ENCODE measurements at places on chromosomes 2 and 18.

DNA sequence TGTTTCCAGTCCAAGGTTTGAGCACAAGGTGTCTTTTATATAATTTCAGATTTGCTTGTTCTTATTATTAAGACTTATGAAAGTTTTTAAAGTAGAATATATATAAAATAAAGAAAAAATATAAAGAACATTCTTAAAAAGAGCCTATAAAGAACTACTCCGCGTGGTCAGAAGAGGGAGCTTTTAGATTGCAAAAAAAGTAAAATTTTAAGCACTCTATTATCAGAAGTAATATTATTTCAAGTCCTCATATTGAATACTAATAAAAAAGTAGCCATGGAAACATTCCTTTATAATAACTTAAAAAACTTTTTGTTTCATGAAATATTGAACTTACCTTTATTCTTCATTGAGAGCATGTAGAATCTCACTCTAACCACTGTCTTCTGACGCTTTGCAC, 51.4 kb downstream of the LINC00305 start:
- DNase-seq: no peak

- DNase-seq: no peak
Observed at GRCh38 chr2:72538486-72538885, 287.3 kb downstream of the EXOC6B start.

- no peak for DNase-seq
Observed at GRCh38 chr2:86017901-86018896, 87.5 kb downstream of the POLR1A start.

- no peak for DNase-seq
Observed at GRCh38 chr2:174066871-174067270, 101.7 kb upstream of the SP3 start.

GRCh38 chr2:127365211-127365643, 22.5 kb downstream of the MAP3K2 start:
- no peak for DNase-seq

DNA sequence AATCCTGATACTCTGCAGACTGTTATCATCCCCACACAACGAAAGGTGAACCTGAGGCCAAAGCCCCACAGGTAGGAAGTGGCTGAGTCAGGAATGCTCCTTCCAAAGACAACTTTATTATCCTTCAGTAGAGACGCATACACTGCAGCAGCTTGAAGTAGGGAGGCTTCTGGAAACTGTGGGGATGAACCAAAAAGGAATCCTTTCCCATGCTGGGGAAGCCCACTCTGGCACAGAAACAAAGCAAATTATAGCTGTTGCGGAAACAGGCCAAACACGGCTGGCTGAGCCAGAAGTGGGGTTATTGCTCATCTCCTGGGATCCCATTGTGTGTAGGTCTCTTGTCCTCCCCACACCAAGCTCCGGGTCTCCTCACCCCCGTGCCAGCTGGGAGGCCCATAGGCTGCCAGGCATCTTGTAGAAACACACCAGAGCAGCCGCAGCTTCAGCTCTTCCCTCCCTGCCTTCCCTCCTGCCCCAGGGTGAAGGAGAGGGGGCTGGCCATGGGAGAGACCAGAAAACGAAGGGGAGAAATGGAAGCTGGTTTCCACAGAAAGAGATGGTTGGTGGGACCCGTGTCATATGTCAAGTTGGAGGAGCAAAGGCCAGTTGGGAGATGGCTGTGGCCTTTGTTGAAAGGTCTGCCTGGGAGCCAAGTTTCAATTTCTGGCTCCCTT, 176.9 kb upstream of the NABP1 start:
- DNase-seq: no peak

DNA sequence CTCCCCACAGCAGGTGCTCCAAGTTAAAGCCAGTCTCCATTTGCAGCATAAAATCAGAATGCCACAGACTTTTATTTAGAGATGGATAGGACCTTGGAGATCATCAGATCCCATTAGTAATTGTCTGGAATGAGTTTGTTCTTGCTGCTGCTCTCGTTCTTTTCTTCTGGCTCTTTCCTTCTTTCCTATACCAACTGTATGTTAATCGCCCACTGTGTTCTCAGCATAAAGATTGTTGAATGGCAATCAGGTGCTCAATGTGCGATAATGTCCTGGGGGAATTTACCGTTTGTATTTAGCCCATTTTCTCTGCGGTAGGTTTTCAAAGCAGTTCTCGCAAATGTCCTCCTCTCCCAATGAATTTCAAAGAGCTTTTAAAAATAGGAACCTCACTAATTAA, 3.3 kb downstream of the GPR39 start:
- DNase-seq: no peak

- no peak for DNase-seq
Observed at GRCh38 chr2:229164545-229165249, 106.4 kb downstream of the PID1 start.

DNA sequence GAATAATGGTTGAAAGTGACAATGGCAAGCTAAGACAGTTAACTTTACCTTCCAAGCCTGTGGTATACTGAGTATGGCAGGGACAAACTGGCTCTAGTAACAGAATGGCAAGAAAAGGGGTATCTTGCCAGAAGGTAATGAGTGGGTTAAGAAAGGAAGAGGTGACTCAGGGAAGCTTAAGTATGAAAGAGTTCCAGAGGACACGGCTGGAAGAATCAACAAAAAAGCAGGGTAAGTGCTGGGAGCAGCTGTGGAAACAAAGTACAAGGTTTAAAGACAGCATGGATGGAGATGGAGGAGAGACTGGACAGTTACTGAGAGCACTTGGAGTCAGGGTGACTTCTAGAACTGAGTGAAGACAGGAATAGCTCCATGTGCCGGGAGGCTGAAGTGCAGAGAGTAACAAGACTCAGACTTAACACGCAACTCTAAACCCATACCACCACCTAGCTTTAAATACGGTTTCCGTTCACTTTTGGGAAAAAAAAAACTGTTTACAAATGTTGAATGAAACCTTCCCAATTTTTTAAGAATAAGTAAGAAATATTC, 69.0 kb downstream of the REV1 start:
- no peak for DNase-seq

DNA sequence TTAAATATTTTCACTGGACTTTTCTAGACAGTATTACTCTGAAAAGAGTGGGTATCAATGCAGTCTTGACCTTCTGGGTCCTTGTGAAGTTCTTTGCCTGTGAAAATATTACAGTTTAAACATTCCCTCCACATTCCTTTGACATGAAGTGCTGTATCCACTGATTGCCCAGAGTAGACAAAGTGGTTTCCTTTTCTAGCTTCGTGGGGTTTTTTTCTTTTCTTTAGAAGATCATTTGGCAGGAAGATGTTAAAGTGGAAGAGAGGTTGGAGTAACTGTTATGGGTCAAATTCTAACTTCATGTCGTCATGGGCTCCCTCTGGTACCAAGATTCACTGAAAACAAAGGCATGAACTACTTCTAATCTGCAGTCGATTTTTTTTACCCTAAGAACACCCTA, 496.9 kb downstream of the EPHA4 start:
- no peak for DNase-seq

- DNase-seq: no peak
Observed at GRCh38 chr2:15750433-15750814, 158.8 kb downstream of the DDX1 start.

GRCh38 chr2:30341500-30342267, 105.4 kb upstream of the LCLAT1 start:
- no peak for DNase-seq

DNA sequence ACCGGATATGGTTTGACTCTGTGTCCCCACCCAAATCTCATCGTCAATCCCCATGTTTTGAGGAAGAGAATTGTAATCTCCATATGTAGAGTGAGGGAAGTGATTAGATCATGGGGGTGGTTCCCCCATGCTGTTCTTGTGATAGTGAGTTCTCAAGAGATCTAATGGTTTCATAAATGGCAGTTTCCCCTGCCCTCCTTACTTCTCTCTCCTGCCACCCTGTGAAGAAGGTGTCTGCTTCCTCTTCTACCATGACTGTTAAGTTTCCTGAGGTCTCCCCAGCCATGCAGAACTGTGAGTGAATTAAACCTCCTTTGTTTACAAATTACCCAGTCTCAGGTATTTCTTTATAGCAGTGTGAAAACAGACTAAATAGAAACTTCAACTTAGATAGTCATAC, 69.5 kb downstream of the SESTD1 start:
- DNase-seq: no peak

DNA sequence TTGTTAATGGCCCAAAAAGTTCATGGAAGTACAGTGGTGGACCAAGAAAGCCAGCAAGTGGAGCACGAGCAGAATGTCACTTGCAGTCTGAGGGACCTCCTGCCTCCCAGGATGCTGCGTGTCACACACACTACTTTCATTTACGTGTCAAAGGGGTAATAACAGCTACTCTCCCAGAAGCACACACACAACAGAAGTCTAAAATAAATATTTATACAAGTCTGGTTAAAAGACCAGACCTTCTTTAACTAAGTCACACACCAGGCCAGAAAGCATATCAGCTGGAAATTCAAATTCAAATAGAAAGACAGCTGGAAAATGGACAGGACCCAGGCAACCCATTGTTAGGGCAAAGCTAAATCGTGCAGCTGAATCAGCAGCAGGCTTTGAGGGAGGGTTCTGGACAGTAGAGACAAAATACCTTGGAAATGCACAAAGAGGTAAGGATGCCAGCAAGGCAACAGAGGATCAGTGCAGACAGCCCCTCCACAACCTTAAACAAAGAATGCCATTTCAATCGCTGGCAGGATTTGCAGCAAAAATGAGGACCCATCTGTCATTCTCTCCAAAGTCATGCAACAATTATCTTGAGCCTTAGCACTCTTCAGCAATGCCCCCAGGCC, 160.5 kb downstream of the TMEM163 start:
- DNase-seq: no peak

DNA sequence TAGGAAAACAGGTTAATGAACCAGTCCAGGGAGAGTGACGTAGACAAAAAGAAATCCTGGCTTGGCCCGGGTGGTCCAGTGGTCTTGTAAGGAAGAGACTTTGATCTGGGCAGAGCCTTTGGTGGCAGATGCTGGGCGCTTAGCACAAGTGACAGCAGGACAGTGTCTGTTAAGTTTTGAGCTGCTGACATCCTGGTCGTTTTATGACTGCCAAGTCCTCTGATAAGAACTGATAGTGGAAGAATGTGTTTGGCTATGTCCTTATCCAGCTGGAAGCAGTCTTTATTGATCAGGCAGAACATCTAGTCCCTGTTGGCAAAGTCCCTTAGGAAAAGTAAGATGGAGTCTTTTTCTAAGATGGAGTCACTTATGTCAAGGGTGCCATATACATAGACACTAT, 27.4 kb upstream of the ZNF407 start:
- DNase-seq: no peak

GRCh38 chr2:226831266-226831665, 4.6 kb upstream of the RHBDD1 start:
- DNase-seq: no peak

- no peak for DNase-seq
Observed at GRCh38 chr2:126359494-126359893, 296.5 kb upstream of the GYPC start.

- no peak for DNase-seq
Observed at GRCh38 chr2:211387734-211388133, 831.3 kb downstream of the CPS1 start.

DNA sequence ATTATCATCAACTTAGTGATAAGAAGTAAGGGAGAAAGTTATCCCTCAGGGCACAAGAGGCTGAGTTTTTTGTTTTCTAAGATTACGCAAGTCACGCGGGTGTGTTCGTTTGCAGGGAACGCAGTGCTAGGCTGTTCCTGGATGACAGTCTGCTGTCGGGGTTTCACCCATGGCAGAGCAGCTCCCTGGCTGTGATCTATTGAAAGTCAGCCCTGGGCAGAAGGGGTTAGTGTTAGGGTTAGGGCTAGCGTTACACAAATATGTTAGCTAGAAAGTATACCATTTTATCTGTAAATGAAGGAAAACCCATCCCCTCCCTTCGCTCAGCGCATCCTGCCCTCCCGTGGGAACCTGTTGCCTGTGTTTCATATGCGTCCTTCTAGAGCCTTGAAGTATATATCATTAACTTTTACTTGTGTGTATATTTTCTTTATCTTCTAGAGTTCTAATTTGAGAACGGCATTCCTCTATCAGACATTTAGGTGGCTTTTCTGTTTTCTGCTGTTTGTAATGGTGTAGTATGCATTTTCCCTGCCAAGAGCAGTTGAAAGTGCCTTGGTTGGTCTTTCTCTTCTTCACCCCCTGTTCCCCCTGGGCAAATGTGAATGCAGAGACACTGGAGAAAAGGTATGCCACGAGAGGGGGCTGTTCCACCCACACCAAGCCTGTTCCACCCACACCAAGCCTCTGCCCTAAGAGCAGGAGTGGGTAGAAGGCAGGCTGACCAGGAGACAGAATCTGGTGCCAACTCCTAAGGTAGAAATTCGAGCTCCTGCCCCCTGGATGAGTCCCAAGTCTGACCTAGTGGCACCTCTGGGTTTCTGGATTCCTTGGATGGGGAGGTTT, 47.0 kb downstream of the ARMC9 start:
- DNase-seq: no peak

GRCh38 chr2:65922030-65922429, 489.6 kb upstream of the SPRED2 start:
- no peak for DNase-seq

DNA sequence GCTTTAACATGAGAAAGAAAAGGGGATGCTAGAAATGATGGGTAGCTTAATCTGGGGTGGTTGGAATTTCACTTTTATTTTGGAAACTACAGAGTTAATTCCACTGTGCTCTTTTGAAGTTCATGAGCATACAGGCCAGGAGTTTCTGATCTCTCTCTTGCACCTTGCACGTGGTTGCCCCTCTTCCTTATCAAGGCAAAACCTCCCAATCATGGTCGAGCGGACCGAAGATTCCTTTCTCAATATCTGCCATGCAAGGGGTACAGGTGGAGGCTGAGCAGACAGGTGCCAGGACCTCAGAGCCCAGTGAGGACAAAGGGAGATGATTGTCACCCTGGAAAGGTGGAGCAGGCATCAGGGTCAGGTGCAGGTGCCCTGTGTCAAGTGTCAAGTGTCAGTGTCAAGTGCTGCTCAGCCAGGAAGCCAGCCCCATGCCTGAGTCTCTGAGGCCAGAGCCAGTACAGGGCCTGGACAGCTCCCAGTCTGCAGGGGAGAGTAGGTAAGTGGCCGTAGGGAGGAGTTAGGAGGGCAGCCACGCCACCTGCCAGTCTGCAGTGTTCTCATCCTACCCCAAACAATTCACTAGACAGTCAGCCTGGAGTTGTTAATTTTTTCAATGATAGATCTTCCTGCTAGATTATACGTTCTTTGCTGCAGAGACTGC, 42.2 kb downstream of the LPIN1 start:
- no peak for DNase-seq

GRCh38 chr2:27980242-27980641, 89.7 kb downstream of the BABAM2 start:
- DNase-seq: no peak

DNA sequence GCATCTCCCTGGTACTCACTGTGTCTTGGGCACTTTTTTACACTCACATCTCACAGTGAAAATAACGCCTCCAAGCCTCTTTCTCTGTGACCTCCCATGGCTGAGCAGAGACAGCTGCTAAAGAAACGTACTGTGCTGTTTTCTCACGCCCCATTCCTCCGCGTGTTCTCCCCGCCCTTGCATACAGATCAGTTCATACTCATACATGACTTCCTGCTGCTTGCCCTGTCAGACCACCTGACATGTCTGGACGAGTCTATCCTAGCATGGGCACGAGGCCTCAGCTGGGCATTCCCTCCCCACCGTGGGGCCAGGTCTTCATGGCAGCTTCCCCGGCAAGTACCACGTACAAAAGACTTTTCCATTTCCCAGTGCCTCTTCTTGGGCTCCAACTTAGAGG, 21.2 kb upstream of the IL1A start:
- no peak for DNase-seq

GRCh38 chr2:128589681-128590080, 271.0 kb upstream of the HS6ST1 start:
- no peak for DNase-seq

Data from activated naive CD4-positive, alpha-beta T cell (primary cell).